ENCODE measurements at places on chromosomes 2 and 18. TPM values are rescaled to one million over a fixed set of nuclear protein-coding genes. Genes with fewer than 3 reads are reported as not detected.

- DNase-seq: no peak
Observed at GRCh38 chr2:88239781-88240180, 69.6 kb downstream of the THNSL2 start.

GRCh38 chr18:74589021-74589420 lies 8.6 kb upstream of the ZNF407 start:
- DNase-seq: no peak

- no peak for DNase-seq
Observed at GRCh38 chr2:12271589-12271984, 445.1 kb upstream of the TRIB2 start.

Gene PPM1G
- 34.4 TPM for total RNA-seq

Gene MAP3K20
- total RNA-seq: 466 TPM

Measured in left ventricle myocardium inferior (tissue), 1 donor.